ENCODE measurements at places on chromosomes 1 and 21.

GRCh38 chr1:43321331-43321891, 16.2 kb upstream of the MPL start:
- DNase-seq: no peak

DNA sequence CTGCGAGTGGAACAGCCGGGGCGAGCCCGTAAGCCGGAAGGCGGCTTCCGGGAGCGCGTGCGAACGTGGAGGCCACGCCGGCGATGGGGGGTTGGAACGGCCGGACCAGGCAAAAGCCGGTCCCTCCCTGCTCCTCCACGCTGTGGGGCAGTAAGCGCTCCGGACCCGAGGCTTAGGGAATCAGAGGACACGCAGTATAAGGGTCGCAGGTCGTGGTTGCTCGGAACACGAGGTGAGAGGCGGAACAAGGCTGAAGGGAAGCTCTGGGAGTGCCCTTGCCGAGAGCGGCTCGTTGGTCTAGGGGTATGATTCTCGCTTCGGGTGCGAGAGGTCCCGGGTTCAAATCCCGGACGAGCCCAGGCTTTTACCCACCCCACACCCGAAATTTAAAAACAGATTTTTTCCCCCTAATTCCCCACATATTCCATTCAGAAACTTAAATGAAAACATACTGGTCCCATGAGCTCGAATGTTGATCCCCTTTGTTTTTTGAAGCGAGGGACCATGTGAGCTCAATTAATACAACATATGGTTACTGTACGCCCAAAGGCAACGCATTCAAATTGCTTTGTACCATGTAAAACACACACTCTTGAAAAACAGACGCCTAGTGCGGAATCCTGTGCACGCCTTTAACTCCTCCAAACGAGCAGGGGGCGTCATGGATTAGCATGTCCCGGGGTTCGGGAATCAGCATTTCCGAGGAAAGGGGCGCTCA, 7.2 kb upstream of the MPZL1 start:
- peak; percentile 86 for DNase-seq

DNA sequence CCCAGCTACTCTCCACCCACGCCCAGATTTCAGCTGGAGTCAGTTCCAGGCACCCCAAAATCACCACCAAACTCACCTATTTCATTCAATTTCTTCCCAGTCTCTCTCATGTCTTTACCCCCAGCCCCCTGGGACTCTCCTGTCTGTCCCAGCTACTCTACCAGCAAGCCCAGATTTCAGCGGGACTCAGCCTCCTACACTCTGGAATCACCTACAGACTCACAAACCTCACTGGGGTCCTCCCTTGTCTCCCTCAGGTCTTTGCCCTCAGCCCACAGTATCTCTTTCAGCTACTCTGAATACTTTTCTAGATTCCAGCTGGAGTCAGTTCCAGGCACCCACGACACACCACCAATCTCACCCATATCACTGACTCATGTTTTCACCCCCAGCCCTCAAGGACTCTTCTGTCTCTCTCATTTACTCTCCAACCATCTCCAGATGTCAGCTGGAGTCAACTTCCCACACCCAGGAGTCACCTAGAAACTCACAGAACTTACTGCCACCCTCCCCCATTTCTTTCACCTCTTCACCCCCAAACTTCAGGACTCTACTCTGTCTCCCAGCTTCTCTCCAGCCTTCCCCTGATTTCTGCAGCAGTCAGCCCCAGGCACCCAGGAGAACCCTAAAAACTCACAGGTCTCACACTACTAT, 1529.3 kb upstream of the TPTE start:
- DNase-seq: no peak

DNA sequence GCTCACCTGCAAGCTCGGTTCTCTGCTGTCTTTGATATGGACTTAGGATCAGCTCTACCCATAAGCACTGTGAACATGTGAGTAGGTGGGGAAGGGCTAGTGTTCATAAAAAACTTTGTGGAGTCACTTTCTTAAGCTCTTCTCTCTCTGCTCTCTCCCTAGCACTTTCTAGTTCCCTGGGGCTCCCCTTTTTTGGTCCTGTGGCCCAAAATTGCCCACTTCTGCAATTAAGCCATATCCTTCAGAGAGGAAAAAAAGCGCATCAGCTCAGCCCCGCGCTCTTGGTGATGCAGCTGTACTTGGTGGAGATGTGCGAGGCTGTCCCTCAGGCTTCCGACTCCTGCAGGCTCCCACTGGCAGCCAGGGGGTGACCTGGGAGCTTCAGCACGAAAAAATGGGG, 23.4 kb downstream of the CCSAP start:
- DNase-seq: no peak

- no peak for DNase-seq
Measured at GRCh38 chr1:27705545-27705944, 20.2 kb upstream of the FAM76A start.

GRCh38 chr1:6361124-6361775, 32.3 kb downstream of the ACOT7 start:
- DNase-seq: no peak

GRCh38 chr21:30189773-30190172, 23.2 kb upstream of the CLDN17 start:
- DNase-seq: no peak

DNA sequence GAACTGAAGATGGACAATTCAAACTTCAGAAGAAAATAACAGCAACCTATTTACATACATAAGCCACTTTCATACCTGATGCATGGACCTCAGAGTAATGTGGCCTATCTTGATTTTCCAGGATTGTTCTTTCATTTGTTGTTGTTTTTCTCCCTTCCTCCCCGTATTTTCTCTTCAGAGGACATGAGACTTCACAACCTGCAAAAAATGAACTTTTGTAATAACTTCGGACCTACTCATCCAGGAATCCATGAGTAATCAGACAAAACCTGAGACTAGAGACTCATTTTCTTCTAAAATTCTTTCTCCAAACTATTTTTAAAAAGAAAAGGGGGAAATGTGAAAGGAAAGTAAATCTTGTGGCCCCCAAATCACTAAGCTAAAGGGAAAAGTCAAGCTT, 17.6 kb upstream of the PLA2G5 start:
- DNase-seq: no peak

GRCh38 chr1:165381745-165382505, 25.4 kb upstream of the LMX1A start:
- no peak for DNase-seq

DNA sequence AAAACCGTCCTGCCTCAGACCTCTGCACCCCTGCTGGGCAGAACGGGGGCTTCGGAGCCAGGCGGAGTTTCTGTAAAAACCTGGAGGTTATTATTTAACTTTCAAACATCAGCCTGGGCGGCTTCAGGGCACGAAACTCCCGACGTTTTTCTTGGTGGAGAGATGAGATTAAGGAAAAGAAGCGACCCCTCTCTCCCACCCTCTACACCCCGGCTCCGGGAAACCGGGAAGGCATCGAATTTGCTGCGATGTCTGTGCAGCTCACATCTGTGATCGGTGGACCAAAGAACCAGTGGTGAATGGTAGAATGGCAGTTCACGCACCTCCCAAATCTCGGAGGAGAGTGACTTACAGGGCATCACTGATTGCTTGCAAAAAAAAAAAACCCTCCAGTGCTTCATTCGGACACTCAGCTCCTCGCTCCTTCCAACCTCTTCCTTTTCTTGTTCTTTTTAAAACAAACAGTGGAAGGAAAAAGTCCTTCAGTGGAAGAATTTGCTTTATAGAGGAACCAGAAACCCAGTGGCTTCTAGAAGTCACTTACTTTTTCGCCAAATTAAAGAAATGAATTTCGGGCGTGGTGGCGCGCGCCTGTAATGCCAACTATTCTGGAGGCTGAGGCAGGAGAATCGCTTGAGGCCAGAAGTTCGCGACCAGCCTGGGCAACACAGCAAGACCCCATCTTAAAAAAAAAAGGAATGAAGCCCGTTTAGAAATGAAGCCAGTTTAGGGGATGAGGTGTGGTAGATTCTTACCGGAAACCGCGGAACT, 884 bp downstream of the PHACTR4 start:
- DNase-seq: peak; percentile 46

- no peak for DNase-seq
Measured at GRCh38 chr1:173988068-173988467, 34.1 kb downstream of the RC3H1 start.

GRCh38 chr1:77341195-77341594, 59.4 kb downstream of the AK5 start:
- no peak for DNase-seq

- DNase-seq: no peak
Measured at GRCh38 chr1:77624102-77624501, 58.4 kb downstream of the ZZZ3 start.

- DNase-seq: no peak
Measured at GRCh38 chr1:50126927-50127715, 18.4 kb downstream of the ELAVL4 start.

DNA sequence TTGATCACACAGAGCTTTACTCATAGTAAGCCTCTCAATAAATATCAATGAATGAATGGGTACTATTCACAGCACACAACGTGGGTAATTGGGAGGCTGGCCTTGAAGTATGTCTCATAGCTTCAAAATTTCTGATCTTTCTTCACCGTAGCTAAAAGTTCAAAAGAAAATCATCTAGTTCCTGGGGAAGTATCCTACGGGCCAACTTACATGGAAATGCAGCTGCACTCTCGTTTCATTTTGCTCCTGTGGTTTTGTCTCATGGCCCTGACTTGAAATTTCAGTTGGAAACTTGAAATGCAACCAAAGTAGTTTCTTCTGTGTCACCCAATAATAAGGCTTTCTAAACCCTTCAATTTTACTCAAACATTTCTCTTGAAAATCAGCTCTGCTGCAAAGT, 76.1 kb upstream of the CNIH3 start:
- DNase-seq: no peak

DNA sequence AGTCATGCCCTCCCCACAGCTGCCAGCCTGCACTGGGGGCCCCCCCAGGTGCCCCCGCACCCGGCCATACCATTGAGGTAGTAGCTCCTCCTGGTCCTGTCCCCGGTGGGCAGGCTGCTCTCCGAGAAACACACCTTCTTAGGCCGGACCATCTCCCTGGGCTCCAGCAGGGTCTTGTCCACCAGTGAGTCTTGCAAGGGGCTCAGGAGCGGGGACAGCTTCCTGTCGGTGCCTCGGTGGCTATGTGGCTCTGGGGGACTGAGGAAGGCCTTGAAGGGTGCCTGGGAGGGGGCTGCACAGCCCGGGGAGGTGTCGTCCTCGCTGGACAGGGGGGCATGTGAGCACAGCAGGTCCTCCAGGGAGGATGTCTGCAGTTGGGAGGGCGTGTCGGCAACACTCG, 12.9 kb upstream of the FTCD start:
- DNase-seq: no peak

- DNase-seq: peak; percentile 98
Measured at GRCh38 chr1:55428944-55429931, 214.1 kb upstream of the USP24 start.

- DNase-seq: no peak
Measured at GRCh38 chr1:1302951-1303509, 4.7 kb downstream of the ACAP3 start.

GRCh38 chr21:33302055-33302454, 22.7 kb upstream of the IFNAR1 start:
- no peak for DNase-seq

DNA sequence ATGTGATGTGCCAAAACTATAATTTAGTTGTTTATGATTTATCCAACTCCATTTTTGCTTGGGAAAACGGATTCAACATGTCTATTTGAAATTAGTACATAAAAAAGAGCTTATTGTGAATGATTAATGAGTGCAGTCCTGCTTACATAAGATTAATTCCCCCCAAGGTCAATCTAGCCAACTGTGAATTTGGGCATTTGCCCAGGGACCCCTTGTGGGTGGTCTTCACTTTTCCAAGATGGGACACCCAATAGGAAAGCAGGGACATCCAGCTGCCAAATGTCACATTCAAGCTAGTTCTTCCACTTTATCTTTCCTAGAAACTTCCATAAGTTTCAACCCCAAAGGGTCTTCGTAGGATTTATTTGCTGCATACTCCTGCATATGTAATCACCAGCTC, 362.4 kb upstream of the PKN2 start:
- DNase-seq: no peak

DNA sequence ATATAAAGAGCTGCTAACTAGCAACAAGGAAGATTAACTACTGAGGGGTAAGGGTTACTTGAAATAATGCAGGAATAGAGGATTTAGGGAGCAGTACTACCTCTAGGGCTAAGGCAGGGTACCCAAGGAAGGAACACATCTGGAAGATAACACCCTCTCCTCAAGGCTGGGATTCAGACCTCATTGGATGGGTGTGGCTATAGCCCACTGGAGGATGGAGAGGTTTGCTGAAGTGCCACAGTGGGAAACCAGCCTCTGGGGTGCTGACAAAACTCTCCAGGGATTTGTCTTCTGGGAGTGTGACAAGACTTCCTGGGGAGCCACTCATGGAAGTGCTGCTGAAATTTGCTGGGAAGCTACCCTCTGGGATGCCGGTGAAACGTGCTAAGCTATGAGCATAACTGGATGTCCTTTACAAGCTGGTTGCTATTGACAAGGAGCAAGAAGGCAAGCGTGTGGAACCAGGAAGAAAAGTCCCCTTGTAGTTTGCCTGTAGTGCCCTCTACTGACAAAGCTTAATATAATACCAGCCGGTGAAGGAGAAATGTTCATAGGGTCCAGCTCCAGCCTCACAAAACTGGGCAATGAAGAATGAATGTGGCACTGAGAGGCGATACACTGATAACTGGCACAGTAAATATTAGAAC, 122.8 kb upstream of the USP24 start:
- peak; percentile 83 for DNase-seq

- DNase-seq: no peak
Measured at GRCh38 chr1:111857194-111857651, 101.5 kb downstream of the DDX20 start.

DNA sequence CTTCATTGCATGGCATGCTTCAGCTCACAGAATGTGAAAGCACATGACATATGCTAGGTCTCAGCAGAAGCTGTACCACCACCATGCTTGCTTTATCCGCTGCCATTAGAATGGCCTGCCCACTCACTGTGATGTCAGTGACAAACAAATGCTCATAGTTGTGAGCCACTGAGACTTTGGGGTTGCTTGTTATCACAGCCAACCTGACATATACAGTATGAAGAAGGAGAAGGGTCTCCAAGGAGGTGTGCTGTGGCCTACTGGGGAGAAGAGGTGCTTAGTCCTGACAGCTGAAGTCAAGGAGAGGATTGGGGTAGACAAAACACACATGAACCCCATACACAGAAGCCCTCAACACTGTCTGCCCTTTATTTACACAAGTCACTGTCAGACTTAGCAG, 19.5 kb upstream of the TENT5C start:
- no peak for DNase-seq

DNA sequence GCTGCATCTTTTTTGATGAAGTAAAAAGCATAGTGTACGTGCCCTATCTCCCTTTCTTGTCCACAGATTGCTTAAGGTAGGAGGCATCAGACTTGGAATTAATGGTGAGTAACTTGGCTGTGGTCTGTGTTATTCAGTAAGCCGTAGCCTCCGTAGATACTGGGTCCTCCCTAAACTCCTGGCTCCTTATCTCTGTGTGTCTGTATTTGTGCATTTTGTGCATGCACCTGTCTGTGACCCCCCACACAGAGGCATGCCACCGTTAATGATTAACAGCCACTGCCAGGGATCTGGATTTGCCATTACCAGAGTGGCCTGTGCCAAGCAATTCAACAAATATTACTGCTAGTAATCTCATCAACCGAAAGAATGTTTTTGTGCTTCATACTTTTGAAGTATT, 31.9 kb downstream of the MAP3K21 start:
- DNase-seq: no peak

- no peak for DNase-seq
Measured at GRCh38 chr1:15075175-15075574, 78.4 kb upstream of the TMEM51 start.

- DNase-seq: peak; percentile 6
Measured at GRCh38 chr1:175317309-175317708, 124.7 kb upstream of the KIAA0040 start.

Measured in fibroblast of pulmonary artery (primary cell).